CD14-positive monocyte (primary cell): ENCODE measurements at places on chromosomes 4 and X. TPM values are rescaled to one million over a fixed set of nuclear protein-coding genes. Genes with fewer than 3 reads are reported as not detected.

GRCh38 chr4:89397441-89397840, 89.8 kb upstream of the GPRIN3 start:
- H3K27ac ChIP-seq, result no peak overlapping the region
- no peak overlapping the region for H3K4me3 ChIP-seq
- H3K4me1 ChIP-seq, result no peaks in the 10 kb centered on the region

Gene TEX13C
- not detected for polyA plus RNA-seq

DNA sequence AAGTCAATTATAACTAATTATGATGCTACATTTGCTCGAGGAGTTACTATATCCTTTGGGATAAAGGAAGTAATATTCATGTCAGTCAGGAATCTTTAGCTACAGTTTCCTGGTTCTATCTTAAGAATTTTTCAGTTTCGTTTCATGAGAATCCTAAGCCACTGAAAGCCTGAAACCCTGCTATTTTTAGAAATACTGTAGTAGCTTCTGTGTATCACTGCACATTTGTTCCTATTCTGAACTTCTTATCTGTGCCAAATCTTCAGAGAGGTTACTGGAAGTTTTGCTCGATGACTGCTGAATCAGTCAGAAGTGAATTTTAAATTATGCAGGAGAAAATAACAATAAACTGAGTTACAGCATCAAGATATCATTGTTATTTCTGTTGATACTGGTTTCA, 249.2 kb downstream of the TENM3 start:
- H3K27me3 ChIP-seq, result no peaks in the 10 kb centered on the region
- DNase-seq, result no peak
- H3K36me3 ChIP-seq, result no peaks in the 10 kb centered on the region
- H3K4me1 ChIP-seq, result no peaks in the 10 kb centered on the region
- no peak overlapping the region for H3K27ac ChIP-seq
- no peak overlapping the region for H3K4me3 ChIP-seq

DNA sequence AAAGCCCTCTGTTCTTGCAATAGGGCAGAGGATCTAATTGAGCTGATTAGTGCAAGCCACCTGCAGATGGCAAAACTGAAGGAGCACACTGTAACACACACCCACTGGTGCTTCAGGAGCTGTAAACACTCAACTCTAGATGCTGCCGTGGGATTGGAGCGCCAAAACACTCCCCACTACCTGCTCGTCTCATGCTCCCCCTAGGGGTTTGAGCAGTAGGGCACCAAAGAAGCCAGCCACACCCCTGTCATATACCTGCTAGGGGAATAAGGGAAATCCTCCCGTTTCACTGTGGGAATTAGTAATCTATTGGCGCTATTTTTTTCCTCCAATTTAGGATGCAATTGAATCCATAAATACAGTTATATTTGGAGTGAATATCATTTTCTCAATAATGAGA, 360.2 kb downstream of the GLUD2 start:
- H3K27ac ChIP-seq, result no peak overlapping the region
- H3K4me1 ChIP-seq, result no peaks in the 10 kb centered on the region
- DNase-seq, result no peak
- no peaks in the 10 kb centered on the region for H3K36me3 ChIP-seq
- H3K4me3 ChIP-seq, result no peak overlapping the region

Gene DSPP
- polyA plus RNA-seq, result not detected

Gene CXCL10
- polyA plus RNA-seq, result 5.3 and 5.5 TPM in 2 replicates

DNA sequence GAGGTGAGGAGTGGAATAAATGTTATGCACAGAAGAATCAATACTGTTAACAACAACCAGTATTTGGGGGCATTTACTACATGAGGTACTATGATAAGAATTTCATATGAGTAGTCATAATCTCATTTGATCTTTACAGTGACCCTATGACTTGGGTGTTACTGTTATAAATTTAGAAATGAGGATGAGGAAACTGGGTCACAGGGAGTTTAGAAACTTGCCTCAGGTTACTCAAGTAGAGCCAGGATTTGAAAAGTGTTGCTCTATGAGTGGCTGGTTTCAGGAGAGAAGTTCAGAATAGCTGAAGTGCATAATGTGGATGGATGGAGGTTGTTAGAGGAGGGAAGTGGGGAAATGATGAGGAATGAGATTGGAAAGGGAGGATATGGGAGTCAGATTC, 16.6 kb upstream of the DDIT4L start:
- no peaks in the 10 kb centered on the region for H3K27me3 ChIP-seq
- H3K36me3 ChIP-seq, result no peaks in the 10 kb centered on the region
- H3K4me3 ChIP-seq, result no peak overlapping the region

Gene ZNF732
- polyA plus RNA-seq, result not detected

- no peaks in the 10 kb centered on the region for H3K4me1 ChIP-seq
- no peak for DNase-seq
- no peak overlapping the region for H3K4me3 ChIP-seq
- H3K36me3 ChIP-seq, result peaks cover 61% of the 10 kb centered on the region
- no peak overlapping the region for H3K27ac ChIP-seq
- no peaks in the 10 kb centered on the region for H3K27me3 ChIP-seq
These were observed 94.7 kb downstream of the TMEM131L start for GRCh38 chr4:153560908-153561307.

DNA sequence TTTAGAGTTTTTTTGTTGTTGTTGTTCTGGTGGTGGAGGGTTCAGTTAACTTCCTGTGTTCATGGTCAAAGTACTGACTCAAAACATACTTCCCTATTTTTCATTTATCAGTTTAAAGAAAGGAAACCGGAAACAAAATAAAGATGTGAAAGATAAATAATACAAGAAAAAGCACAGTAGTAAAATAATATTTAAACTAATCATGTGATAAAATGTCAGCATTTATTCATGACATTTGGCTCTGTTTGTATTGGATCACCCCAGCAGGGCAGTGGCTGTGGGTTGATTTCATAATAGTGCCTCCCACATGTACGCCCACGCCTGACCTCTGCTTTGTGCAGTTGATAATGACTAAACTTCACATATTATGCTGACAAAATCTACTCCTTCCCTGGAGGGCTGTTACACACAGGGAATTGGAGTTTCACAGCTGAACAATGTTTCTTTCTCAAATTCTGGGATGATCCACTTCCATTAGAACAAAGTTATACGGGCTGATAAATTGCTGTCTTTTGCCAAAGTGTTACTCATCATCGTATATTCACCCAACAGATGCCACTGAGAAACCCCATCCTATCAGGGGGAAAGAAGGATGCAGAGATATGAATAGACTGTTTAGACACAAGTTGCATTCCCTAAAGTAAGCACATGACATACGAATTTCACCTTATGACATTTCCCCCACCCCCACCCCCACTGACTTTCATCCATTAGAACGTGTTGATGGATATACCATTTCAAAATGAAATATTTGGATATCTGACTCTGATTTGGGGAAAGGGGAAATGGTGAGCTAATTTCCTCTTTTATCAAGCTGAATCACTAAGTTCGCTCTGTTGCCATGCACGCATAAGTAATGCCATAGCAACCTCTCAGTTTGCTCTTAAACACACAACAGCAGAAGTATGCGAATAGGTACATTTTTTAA, 48.3 kb downstream of the AMELX start:
- DNase-seq, result peak; percentile 91
- H3K27ac ChIP-seq, result peak overlapping the region; percentile 97
- H3K4me1 ChIP-seq, result peaks cover 13% of the 10 kb centered on the region

GRCh38 chrX:129777218-129778030, 2.3 kb upstream of the SASH3 start:
- peaks cover 77% of the 10 kb centered on the region for H3K4me1 ChIP-seq
- H3K4me3 ChIP-seq, result no peak overlapping the region
- peak overlapping the region; percentile 96 for H3K27ac ChIP-seq
- peak; percentile 81 for DNase-seq
- no peaks in the 10 kb centered on the region for H3K27me3 ChIP-seq

Gene CXCL6
- polyA plus RNA-seq, result not detected in 2 replicates

DNA sequence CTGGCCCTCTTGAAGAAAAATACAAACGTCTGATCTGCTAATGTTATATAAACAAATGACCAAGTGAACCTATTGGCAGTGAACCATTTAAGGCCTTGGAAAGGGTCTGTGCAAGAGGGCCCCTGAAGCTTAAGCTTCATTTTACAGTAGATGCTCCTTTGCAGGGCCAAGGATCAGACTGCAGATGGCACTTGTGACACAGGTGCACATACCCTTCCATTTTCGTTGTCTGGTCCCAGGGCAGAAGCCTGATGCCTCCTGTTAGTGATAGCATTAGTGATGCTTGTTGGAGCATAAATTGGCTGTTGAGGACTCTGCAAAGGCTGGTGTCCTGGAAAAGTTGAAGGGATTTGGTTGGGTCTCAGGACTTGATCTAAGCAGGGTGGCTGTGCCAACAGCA, 46.5 kb downstream of the ETNPPL start:
- no peaks in the 10 kb centered on the region for H3K27me3 ChIP-seq
- no peak overlapping the region for H3K4me3 ChIP-seq
- H3K27ac ChIP-seq, result no peak overlapping the region
- no peak for DNase-seq

Gene SOD3
- not detected for polyA plus RNA-seq

- H3K27me3 ChIP-seq, result no peaks in the 10 kb centered on the region
- no peak for DNase-seq
- H3K4me1 ChIP-seq, result no peaks in the 10 kb centered on the region
- no peaks in the 10 kb centered on the region for H3K36me3 ChIP-seq
- no peak overlapping the region for H3K27ac ChIP-seq
These were observed 10.3 kb downstream of the SPRY1 start for GRCh38 chr4:123406872-123407271.
